ENCODE measurements at places on chromosomes 2 and 18. TPM values are rescaled to one million over a fixed set of nuclear protein-coding genes. Genes with fewer than 3 reads are reported as not detected.

DNA sequence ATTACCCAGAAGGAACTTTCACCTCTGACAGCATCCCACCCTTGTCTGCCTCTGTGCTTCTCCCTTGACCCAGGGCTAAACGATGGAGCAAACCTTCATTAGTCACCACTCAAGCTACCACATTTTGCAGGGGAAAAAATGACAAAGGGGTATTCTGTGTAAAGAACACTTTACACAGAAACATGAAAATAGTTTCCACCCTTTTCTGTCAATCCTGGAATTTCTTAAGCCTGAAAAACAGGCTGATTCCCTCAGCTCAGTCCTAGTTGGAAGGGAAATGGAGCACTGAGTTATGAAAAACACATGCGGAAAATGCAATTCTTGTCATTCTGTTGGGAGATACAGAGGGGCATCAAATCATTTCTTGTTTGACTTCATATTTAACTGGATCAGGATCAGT is 175.0 kb upstream of the HNRNPA3 start:
- no peak for DNase-seq

GRCh38 chr18:80194874-80195570 is 52.3 kb downstream of the PARD6G start:
- no peak for DNase-seq

GRCh38 chr2:187618813-187619212 is 64.6 kb upstream of the TFPI start:
- no peak for DNase-seq

Gene RNF149
- total RNA-seq = 15.8 TPM

Gene MARCHF4
- not detected for total RNA-seq

DNA sequence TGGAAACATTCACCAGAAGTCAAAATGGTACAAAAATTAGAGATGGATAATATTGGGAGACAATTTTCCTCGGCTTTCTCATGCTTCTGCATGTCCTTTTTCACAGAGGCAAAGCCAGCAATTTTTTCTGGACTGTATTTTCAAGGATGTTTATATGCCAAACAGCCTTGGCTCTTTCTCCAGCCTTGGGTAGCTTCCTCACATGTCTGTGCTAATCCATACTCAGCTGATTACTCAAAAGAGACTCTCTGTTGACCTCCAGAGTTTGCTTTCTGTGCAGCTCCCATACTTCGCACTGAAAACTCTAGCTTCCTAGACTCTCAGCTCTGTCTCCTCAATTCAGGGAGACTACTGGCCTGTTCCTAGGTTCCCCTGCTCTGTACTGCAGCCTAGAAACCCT is 10.6 kb downstream of the C18orf63 start:
- no peak for DNase-seq

Gene GAREM1
- 8.8 TPM for total RNA-seq

GRCh38 chr2:56379066-56379465 is 195.3 kb downstream of the CCDC85A start:
- no peak for DNase-seq

- no peak for DNase-seq
Measured at GRCh38 chr2:161975813-161976160, 98.2 kb downstream of the DPP4 start.

- DNase-seq = no peak
Measured at GRCh38 chr2:120442541-120442922, 96.6 kb downstream of the INHBB start.

GRCh38 chr2:168571061-168571460 is 115.0 kb downstream of the CERS6 start:
- DNase-seq = no peak

- DNase-seq = no peak
Measured at GRCh38 chr18:27717816-27718215, 459.1 kb downstream of the CDH2 start.

DNA sequence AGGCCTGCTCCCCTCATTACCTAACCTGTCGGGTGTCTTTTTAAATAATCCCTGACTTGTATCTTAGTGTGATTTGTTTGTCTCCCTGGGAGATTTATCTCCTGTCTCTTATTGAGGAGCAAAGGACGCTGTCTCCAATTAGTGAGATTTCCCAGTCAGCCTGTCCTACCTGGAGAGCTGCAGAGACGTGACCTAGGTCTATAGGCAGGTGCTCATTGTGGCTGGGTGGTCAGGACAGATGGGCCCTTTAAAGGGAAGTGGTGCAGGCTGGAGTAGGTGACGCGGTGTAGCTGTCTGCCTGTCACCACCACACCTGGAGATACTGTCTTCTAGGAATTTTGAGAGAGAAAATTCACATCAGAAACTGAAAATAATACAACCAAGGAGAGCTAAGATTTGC is 28.0 kb downstream of the PLB1 start:
- DNase-seq = no peak

DNA sequence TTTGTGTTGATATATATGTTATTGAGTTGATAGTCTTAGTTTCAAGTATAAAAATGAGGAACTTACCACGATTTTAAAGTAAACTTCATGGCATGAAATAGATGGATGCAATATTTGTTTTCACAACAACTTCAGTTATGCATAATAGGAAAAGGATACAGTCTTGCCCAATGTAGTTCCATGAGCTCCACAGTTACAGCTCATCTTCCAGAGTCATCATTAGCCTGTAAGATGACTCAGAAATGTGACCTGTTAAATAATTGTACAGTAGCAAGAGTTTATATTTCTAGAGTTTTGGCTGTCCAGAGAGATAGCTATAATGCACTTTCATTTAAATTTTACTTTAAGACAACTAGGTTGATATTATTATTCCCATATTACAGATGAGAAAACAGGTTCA is 80.9 kb upstream of the ARHGAP28 start:
- no peak for DNase-seq

- DNase-seq = no peak
Measured at GRCh38 chr2:240339411-240340360, 95.8 kb upstream of the GPC1 start.

DNA sequence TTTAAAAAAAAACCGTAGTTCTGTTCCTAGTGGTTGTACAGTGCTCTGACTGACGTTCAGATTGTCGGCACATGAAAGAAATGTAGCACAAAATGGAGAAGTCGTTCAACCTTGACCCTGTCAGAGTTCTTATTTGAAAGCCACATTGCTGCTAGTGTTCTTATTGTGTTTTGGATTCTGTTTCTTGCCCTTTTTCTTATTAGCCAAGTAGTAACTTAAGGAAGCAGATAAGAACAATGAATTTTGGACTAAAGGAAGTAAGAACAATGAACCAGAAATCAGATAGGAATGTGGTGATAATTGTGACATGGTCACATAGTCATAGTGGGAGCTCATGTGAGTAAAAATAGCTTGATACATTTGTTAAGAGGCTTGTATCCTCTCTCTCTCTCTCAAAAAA is 45.9 kb downstream of the RPIA start:
- no peak for DNase-seq

Gene ATRAID
- 127 TPM for total RNA-seq

- DNase-seq = no peak
Measured at GRCh38 chr2:170139276-170139967, 38.5 kb upstream of the MYO3B start.

Gene ALKAL2
- total RNA-seq = 2.6 TPM

DNA sequence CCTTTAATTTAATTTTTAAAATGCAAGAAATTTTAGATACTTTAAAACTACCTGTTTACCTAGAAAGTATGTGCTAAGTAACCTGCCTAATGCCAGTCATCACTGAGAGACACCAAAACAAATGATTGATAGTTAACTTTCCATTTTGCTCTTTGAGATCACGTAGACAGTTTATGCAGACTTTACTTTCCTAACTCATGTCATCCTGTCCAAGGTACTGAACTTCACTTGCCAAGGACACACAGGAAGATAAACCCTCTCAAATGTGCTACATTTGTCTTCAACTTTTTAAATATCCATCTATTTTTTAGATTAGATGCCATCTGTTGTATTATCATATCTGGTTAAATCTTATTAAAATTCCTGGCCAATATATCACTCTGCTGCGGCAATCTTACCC is 20.1 kb upstream of the SCN1A start:
- no peak for DNase-seq

- DNase-seq = no peak
Measured at GRCh38 chr2:207141386-207141785, 24.4 kb downstream of the KLF7 start.

Gene ABHD1
- 1.3 TPM for total RNA-seq

Gene NOL4
- not detected for total RNA-seq

- DNase-seq = no peak
Measured at GRCh38 chr2:15800495-15801329, 139.6 kb upstream of the MYCN start.

DNA sequence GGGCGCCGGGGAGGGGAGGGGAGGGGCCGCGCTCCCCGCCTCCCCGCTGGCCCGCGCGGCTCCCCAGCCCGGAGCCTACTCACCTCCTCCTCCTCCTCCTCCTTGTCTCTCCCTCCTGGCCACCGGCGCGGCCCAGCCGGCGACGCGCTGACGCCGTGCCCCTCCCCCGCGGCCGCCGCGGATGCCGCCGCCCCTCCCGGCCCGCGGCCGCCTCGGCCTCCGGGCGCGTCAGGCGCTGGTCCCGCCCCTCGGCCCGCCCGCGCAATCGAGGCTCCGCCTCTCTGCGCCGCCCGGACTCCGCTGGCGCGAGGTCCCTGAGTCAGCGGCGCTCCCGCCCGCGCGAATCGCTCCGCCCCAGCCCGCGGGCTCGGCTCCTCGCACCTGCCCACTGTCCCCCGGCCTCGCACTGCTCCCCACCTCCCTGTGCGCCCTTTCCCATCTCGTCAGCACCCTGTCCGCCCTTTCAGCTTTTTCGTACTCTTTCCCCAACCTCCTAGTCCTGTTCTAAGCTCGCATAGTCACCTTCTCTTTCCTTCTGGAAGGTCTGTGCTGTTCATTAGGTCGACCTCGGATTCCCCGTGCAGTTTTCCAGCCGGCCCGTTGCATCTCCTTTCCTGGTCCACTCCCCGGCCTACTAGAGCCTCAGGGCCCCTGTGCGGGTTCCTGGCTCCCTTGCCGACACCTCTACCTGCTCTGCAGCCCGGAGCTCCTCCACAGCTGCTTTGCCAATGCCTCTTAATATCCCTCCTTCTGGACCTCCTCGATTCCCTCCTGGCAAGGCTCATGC is 187.4 kb downstream of the ZEB2 start:
- peak; percentile 91 for DNase-seq

GRCh38 chr2:235747001-235747785 is 253.3 kb downstream of the AGAP1 start:
- DNase-seq = no peak

GRCh38 chr2:64212346-64212745 is 68.1 kb upstream of the PELI1 start:
- no peak for DNase-seq

- DNase-seq = no peak
Measured at GRCh38 chr2:109143214-109144187, 14.5 kb downstream of the SH3RF3 start.

Gene MROH2A
- total RNA-seq = not detected

Gene ACVR2A
- total RNA-seq = 8.4 TPM

- DNase-seq = no peak
Measured at GRCh38 chr2:158457826-158458616, 1.3 kb downstream of the PKP4 start.

Gene PROC
- total RNA-seq = not detected

GRCh38 chr2:146730882-146731281 is 1113.9 kb upstream of the ACVR2A start:
- no peak for DNase-seq

GRCh38 chr2:140186313-140186712 is 1406.1 kb upstream of the NXPH2 start:
- no peak for DNase-seq

DNA sequence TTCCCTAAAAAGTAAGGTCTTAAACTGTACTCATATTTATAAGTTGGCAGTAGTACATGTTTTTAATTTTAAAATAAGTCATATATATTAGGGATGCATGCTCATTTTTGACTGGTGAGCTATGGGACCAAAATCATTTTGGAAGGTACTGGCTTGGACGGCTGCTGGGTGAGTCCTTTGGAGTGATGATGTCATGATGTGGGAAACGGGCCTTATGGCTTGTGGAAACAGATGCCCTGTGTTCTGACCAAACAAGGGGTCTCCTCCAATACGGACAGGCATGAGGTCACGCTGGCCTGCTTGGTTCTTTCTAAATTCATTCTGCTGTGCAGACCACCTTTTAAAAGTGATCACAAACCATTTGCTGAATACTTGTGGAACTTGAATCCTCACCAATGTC is 109.2 kb upstream of the MGAT5 start:
- DNase-seq = no peak

Gene SOWAHC
- total RNA-seq = 2.6 TPM

Gene EFEMP1
- total RNA-seq = 201 TPM

Gene ITPRIPL1
- total RNA-seq = 3.8 TPM

DNA sequence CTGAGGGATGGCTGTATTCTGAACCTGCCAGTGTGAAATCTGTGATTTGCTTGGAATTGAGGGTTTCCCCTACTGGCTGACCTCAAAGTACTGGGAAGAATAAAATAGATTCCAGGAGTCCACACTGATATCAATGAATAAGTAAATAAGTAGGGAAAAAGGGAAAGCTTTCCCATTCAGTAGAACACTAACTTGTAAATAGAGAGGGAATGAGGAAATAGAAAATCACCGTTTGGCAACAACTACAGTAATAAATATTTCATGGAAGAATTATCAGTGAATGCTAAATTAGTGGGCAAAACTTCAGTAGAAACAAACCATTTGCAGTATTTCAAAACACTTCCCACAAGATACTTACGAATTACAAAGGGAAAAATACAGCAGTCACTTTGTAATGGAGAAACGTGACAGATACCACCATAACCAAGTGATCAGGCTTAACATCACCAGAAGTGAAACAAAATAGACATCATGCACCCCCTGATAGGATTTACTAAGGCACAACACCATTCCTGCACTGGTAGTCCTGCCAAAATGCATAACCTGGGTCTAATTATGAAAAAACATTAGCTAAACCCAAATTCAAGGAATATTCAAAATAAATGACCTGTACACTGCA is 88.5 kb downstream of the ICA1L start:
- DNase-seq = no peak

DNA sequence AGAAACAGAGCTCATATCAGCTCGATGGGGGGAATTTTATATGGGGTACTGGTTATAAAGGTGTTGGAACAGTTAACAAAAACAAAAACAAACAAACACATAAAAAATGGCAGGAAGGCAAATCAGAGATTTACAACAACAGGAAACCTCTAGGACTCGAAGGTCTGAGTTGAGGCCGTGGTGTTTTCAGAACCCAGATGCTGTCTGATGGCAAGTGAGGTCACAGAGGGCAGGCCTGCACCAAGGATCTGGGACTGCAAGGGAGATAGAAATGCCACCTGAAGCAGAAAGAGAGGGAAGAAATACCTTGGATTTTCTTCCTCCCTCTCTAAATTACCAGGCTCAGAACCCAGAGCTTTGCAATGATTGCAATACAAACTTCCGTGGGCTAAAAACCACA is 429.5 kb downstream of the ZNF521 start:
- DNase-seq = no peak

Gene ARL4C
- total RNA-seq = 5.4 TPM

Gene WIPF1
- total RNA-seq = 14.1 TPM

DNA sequence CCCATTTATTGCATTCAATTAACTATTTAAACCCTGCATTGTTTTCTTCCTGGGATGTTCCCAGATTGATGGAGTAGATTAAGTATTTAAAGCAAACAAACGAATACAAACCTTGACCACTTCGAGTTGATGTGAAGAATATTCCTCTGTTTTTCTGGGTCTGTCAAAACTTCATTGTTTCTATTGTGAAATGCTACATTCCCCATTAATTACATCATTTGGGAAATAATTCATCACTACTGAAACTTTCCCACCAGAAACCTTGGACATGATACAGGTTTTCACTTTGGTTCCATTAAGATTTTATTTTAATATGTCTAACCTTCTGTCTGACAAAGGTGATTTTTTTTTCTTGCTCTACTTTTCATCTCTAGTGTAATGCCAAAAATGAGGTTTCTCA is 365.1 kb upstream of the ETAA1 start:
- DNase-seq = no peak
